Stimulated activated naive CD4-positive, alpha-beta T cell treated with Interleukin-2 at 50 U/mL for 16 hours (primary cell): ENCODE measurements at places on chromosomes 12 and 14.

GRCh38 chr12:21647179-21647578 is 10.5 kb downstream of the LDHB start:
- DNase-seq: no peak

- DNase-seq: no peak
These were observed 144.7 kb upstream of the RFLNA start for GRCh38 chr12:124150168-124150567.

DNA sequence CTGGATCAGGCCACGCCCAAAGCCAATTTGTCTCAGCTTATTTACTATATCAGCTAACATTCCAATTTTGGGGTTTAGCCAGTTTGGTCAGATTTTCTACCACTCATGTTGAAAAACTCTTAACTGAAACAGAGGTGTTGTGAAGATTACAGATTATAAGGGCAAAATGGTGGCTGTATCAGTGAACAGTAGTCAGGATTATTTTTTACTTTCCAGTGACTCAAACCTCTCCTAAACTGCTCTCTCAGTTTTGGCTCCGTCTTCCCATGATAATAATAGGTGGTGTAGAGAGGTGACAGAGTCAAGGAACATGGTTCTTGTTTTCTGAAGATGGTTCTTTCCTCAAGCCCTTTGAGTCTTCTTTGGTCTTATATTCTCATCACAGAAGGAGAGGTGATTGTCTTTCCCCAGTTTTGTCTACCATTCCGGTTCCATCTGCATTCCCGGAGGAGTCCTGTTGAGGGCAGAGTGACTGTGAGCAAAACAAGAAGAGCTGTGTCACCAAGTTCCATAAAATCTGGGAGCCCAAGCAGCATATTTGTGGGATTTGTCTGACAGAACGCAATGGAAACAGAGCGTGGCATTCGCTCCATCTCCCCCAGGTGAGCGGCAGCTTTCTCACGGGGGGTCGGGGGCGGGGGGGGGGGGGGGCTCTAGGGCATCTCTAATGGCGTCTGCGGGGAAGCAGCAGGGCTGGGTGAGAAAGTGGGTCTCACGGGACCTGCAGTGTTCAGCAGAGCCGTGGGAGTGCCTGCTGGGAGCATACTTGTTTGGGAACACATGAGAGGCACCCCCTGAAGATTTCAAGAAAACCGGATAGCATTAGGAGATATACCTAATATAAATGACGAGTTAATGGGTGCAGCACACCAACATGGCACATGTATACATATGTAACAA is 59.1 kb downstream of the TBC1D30 start:
- DNase-seq: no peak

DNA sequence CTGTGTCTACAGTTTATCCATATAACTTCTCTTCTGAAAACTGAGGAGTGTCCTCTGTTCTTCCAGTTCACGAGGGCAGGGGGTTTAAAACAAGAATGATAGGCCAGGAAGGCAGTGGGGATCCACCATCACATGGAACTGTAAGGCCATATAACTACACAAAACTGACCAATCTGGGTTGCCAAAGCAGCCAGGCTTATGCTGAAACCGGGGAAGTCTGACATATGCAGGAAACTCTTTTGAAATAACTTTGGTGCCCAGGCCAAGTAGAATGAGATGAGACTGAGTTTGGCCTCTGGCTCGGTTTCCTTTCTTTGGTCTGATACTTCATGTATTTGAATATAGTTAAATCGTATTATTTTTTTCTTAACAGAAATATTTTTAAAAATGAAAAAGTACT is 18.0 kb upstream of the ATF1 start:
- DNase-seq: no peak

DNA sequence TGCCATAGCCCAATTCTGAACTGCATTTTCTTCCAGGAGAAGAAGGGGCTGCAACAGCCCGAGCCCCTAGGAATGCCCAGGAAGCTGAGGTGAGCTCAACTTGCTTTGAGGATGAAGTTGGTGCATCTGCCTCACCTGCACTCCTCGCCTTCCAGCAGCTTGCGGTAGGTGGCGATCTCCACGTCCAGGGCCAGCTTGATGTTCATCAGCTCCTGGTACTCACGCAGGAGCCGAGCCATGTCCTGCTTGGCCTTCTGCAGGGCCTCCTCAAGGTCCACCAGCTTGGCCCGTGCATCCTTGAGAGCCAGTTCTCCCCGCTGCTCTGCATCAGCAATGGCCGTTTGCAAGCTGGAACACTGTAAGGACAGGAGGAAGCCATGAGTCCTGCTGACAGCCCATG is 6.0 kb downstream of the KRT75 start:
- no peak for DNase-seq

GRCh38 chr14:72686101-72686500 is 207.8 kb downstream of the DPF3 start:
- no peak for DNase-seq

DNA sequence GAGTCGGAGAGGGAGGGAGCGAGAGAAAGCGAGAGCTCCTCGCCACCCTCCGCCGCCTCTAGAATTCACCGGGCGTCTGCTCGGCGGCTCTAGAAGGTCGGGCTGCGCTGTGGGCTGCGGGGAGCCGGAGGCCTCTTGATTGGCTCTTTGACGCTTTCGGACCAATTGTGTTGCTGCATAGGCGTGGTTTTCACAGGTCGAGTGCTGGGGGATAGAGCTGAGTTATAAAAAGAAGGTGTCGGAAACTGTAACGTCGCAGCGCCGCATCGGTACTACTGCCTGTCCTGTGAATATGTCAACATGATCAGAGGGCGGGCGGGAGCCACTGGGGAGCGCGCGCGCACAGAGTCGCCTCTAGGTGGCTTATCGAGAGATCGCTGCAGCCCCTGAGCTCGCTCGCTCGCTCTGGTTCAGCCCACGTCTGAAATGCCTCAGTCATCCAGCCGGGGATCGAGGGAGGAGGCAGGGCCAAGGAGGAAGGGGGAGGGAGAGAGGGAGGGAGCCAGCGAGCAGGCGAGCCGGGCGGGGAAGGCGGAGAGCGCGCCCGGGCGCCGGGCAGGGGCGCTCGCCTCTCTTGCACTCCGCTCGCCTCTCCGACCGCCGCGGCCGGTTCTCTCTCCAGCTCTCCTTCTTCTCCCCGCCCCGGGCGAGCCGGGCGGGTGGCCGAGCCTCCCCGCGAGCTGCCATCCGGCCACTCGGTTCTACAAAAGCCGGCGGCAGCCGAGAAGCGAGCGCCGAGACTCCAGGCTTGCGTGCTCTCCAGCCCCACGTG is at the start of gene TBX3:
TSS of gene TBX3 (minus strand) at position 78 of the 772 bp plus-strand sequence. CDS start 975 bp downstream, outside the sequence.
- no peak for DNase-seq

- no peak for DNase-seq
These were observed 3.8 kb downstream of the POMT2 start for GRCh38 chr14:77316872-77317301.

DNA sequence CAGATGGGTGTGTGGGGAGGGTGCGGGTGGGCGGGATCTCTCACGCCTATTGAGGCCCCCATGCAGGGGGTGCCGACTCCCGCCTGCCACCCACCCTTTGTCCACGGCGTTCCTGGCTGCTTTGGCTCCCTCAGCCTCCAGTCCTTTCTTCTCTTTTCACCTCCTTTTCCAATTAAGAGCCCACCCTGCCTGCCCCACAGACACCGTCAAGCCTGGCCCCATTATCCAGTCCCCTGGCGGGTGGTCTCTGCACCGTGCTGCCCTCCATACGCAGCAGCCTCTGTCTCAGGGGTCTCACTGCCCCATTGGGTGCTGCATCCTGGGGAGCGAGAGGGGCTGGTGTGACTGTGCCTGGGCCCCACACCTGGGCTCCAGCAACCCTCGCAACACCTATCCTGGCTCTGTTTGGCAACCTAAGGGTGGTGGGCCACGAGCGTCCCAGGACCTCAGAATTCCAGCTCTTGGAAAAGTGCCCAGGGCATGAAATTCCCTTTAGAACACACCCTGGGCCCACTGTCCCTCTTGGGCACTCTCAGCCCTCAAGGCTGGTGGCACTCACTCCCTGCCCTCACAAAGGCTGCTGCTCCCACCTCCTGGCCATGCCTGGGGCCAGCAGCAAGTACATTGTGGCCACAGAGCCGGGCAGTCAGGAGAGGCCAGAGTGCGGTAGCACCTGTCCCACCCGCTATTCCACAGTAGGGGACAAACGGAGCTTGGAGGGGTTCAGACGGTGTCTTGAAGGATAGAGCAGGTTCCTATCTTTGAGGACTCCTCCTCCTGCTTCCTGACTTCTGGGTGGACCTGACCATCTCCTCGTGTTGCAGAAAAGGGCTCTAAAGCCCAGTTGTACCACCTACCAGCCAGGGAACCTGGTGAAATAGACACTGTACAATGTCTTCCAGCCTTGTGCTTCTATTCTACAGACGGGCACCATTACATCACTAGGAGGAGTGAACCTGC is 114.1 kb downstream of the KIF26A start:
- no peak for DNase-seq

GRCh38 chr14:91360490-91361232 is 57.0 kb downstream of the CCDC88C start:
- no peak for DNase-seq

GRCh38 chr14:63707216-63707615 is 20.6 kb downstream of the SGPP1 start:
- DNase-seq: no peak

- no peak for DNase-seq
These were observed 57.6 kb upstream of the ATP2B1 start for GRCh38 chr12:89765959-89766824.

DNA sequence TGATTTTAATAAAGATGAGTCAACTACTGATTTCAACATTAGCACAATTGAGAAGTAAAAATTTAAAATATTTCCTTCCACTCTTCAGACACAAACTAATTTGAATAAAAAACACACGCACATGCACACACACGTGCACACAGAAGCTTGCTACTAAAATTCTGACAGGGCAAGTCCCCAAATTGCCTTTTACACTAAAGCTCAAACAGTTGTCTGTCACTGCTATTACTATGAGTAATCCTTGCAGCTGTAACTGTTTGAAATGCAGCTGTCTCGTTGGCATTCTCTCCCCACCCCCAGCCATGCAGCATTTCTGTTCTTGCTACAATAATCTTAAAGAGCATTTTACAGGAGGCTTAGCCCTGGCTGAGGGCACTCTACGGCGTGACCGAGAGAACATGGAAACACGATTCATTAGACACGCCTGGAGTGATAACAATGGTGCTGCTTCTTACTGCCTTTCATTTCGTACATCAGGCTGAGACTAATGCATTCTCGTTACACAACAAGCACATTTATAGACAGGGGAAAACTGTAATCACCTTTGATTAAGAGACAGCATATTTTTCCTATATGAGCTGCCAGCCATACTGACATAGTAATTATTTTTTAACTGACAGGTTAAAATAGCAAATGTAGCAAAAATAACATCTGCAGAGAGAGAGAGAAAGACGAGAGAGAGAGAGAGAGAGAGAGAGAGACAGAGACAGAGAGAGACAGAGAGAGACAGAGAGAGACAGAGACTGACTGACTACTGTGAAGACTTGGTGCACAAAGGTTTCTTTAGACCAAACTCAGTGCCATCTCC is 153.8 kb downstream of the MED13L start:
- no peak for DNase-seq

DNA sequence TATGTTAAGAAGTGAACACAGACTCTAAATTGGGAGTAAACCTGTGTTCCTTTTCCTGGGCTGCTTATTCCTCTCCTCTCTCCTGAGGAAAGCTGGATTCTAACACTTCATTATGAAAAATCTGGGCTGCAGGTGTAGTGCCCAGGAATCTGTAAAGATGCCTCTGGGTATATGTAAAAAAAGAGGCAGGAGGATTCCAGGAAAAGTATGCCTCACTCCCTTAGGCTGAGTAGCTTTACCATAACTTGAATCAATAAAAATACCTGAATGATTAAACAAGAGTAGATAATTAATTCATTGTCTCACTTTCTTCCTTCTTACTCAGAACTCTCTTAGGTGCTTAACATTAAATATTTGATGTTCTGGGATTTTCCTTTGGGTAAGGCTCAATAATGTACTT is 185.1 kb downstream of the GRIP1 start:
- no peak for DNase-seq

GRCh38 chr14:104291123-104292000 is 153.0 kb downstream of the KIF26A start:
- DNase-seq: no peak

- DNase-seq: no peak
These were observed 85.2 kb upstream of the MAX start for GRCh38 chr14:65187421-65188049.

DNA sequence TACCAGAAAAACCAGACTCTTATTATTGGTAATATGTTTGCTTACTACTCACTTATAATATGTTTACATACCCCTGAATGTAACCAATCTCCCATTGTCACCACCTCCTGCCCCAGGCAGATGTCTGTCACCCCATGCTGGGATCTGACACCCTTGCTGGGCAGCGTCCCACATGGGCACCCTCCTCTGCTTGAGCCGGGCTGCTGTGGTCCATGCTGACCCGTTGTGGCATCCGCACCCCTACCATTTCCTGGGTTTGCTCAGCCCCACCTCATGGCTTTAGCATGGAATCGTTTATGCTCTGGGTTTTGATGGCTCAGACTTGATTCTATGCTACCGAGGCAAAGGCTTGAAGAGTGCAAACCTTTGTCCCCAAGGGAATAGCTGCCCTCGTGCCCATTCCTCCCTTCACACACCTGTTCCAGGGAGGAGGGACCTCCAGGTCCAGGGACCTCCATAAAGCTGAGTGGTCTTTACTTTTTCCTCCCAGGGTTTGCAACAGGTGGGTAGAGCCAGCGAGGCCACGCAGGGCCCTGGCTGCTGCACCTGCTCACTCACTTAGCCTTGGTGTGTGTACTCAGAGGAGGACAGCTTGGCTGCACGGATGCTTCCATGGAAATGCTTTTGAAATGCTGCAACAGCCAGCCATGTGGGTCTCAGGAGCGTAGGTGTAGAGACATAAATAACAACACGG is 68.7 kb downstream of the PRMT8 start:
- no peak for DNase-seq

GRCh38 chr12:53677800-53678148 is 1.9 kb upstream of the ATP5MC2 start:
- DNase-seq: no peak

GRCh38 chr12:120692524-120693033 is 5.6 kb downstream of the MLEC start:
- no peak for DNase-seq
